Colonic mucosa (tissue), 4 donors: ENCODE measurements at places on chromosomes 2 and 18. TPM values are rescaled to one million over a fixed set of nuclear protein-coding genes. Genes with fewer than 3 reads are reported as not detected.

- DNase-seq: no peak
Observed at GRCh38 chr2:233972941-233973575, 55.9 kb downstream of the TRPM8 start.

GRCh38 chr2:37982147-37982582, 57.1 kb downstream of the RMDN2 start:
- peak; percentile 73 for DNase-seq

DNA sequence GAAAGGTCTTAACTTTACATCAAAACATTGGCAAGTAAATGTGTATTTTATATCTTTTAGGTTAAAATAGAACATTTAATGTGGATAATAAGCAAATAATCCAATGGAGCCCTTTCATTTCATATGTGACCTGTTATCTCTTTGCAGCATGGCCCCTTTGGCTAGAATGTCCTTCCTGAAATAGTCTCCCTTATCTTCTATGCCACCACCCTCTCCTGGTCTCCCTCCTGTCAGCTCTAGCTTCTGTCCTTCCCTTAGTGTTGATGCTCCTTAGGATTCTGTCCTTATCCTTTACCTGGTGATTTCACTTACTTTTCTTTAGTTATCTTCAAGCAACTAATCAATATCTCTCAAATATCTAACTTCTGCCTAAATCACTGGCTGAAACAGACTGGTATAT, 87.1 kb upstream of the TFCP2L1 start:
- no peak for DNase-seq

GRCh38 chr2:27307545-27308358, 493 bp downstream of the UCN start:
- no peak for DNase-seq

- DNase-seq: peak; percentile 35
Observed at GRCh38 chr2:71940695-71941094, 207.0 kb downstream of the CYP26B1 start.

- no peak for DNase-seq
Observed at GRCh38 chr18:23226930-23227725, 91.8 kb downstream of the CABLES1 start.

Gene C2orf42
- total RNA-seq: 11.4 TPM

Gene C2orf78
- not detected for total RNA-seq
